Motor neuron (in vitro differentiated cells): ENCODE measurements at places on chromosomes 1 and 21. TPM values are rescaled to one million over a fixed set of nuclear protein-coding genes. Genes with fewer than 3 reads are reported as not detected.
A peak's percentile ranks its signal among the peaks of the same experiment; 100 is the strongest.

DNA sequence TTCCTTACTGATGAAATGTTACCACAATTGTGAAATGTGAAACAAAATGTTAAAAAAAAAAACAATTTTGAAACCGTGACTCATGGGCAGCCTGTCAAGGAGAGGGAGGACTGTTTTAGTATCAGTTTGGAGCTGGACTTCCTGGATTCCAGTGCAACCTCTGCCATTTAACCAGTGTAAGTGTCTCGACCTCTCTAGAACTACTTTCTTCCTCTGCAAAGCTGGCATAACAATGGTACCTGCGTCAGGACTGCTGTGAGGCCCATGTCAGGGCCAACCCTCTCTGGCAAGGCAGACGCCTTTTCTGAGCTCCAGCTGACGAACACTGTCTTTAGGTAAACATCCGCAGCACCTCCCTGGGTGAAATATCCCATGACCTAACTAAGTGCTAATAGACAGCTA, 20.9 kb downstream of the URB1 start:
- ATAC-seq: peak; percentile 22

COL16A1 gene
- 1.1 and 1.5 TPM in 2 replicates for total RNA-seq

DNA sequence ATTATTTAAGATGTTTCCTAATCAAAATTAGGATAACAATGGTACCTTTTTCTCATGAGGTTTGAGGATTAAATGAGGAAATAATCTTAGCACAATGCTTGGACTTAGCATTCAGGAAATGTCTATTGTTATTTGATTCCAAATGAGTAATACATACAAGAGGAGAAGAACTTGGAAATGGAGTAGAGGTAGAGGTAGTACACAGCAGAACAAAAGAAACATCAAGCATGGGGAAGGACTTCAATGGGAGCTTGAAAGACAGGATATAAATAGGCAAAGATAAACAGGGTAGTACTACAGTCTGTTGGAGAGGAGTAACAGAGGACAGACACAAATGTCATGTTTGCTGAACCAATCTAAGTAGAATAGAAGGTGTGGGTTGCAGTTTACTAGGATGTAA, 59.5 kb upstream of the RGS2 start:
- no peak for ATAC-seq

GPR37L1 gene
- total RNA-seq: 0.27 and 0.89 TPM in 2 replicates

RTCA gene
- 39.4 and 39.9 TPM in 2 replicates for total RNA-seq

SH3GLB1 gene
- 77.4 and 77.9 TPM in 2 replicates for total RNA-seq
